ENCODE measurements at places on chromosomes 7 and 10. TPM values are rescaled to one million over a fixed set of nuclear protein-coding genes. Genes with fewer than 3 reads are reported as not detected.

GRCh38 chr10:132851451-132851850, 65.5 kb upstream of the NKX6-2 start:
- no peak overlapping the region for H3K4me3 ChIP-seq
- no peaks in the 10 kb centered on the region for H3K4me1 ChIP-seq
- no peaks in the 10 kb centered on the region for H3K36me3 ChIP-seq

GRCh38 chr10:70659306-70659705, 13.0 kb upstream of the ADAMTS14 start:
- no peak overlapping the region for H3K4me3 ChIP-seq
- H3K27ac ChIP-seq = no peak overlapping the region
- H3K36me3 ChIP-seq = no peaks in the 10 kb centered on the region
- H3K4me1 ChIP-seq = no peaks in the 10 kb centered on the region

DNA sequence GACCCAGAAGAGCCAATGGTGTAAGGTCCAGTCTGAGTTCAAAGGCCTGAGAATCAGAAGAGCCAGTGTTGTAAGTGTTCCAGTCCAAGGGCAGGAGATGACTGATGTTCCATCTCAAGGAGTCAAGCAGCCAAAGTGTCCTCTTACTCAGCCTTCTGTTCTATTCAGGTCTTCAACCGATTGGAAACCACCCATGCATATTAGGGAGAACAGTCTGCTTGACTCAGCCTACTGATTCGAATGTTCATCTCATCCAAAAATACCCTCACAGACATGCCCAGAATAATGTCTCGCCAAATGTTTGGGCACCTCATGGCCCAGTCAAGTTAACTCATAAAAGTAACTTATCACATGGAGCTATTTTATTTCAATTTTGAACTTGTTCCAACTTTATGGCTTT, 2.9 kb upstream of the WDFY4 start:
- no peak overlapping the region for H3K27ac ChIP-seq
- H3K4me3 ChIP-seq = no peak overlapping the region
- H3K27me3 ChIP-seq = no peaks in the 10 kb centered on the region
- no peak for DNase-seq

DNA sequence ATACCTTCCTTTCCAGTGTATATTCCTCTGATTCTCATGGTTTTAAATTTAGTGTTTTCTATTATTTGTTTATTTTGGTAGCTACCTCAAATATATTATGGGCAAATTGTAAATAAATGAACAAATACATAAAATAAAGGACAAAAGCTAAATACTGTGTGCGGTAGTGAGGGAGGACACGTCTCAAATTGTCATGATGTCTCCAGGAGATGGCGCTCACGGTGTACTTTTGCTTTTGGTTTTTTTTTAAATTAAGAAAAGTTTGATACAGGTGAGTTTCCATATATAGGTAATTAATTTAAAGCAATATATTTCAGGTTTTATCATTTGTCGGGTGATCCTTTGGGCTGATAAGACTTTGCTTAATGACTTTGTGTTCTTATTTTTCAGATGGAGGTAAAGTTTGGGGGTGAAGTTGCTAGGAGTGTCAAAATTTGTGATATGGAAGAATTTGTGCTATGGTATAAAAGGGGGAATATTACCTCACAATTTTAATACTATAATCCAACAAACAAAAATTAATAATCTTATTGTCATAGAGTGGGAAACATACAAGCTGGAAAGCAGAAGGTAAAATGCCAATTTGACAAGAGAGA, 68.4 kb upstream of the TMEM229A start:
- H3K4me3 ChIP-seq = no peak overlapping the region
- H3K27ac ChIP-seq = no peak overlapping the region
- no peaks in the 10 kb centered on the region for H3K36me3 ChIP-seq
- no peak for DNase-seq
- H3K4me1 ChIP-seq = no peaks in the 10 kb centered on the region
- H3K27me3 ChIP-seq = no peaks in the 10 kb centered on the region

GRCh38 chr7:16599860-16600259, 45.7 kb downstream of the ANKMY2 start:
- no peaks in the 10 kb centered on the region for H3K27me3 ChIP-seq
- no peaks in the 10 kb centered on the region for H3K4me1 ChIP-seq
- no peak overlapping the region for H3K4me3 ChIP-seq
- no peak for DNase-seq
- no peak overlapping the region for H3K27ac ChIP-seq

GRCh38 chr7:104980841-104981671, 32.9 kb upstream of the KMT2E start:
- no peaks in the 10 kb centered on the region for H3K36me3 ChIP-seq
- H3K4me3 ChIP-seq = no peak overlapping the region
- H3K27ac ChIP-seq = peak overlapping the region; percentile 98
- H3K4me1 ChIP-seq = peaks cover 16% of the 10 kb centered on the region

Gene NACAD
- total RNA-seq = not detected

Gene ZNF736
- total RNA-seq = 50.0 TPM

Gene ZMYND11
- total RNA-seq = 63.1 TPM

DNA sequence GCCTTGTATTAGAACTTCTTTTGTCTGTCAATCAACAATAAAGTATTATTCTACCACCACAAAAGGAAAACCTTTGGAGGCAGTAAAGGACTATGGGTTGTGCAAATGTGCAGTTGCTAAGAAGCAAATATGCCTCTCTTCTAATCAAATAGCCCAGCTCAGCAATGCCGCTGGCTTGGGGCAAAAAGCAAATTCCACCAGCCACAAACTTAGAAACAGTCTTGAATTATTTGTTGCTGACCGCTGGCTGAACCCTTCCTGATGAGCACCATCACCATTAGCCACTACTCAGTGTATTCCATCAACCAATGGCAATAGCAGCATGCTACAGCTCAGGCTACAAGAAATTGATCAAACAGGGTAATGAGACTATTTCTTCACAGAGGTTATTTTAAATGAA, 51.0 kb downstream of the SKAP2 start:
- H3K4me1 ChIP-seq = no peaks in the 10 kb centered on the region
- no peaks in the 10 kb centered on the region for H3K27me3 ChIP-seq
- DNase-seq = no peak
- no peaks in the 10 kb centered on the region for H3K36me3 ChIP-seq
- no peak overlapping the region for H3K4me3 ChIP-seq
- no peak overlapping the region for H3K27ac ChIP-seq

- H3K27ac ChIP-seq = no peak overlapping the region
- no peaks in the 10 kb centered on the region for H3K4me1 ChIP-seq
- no peak overlapping the region for H3K4me3 ChIP-seq
- DNase-seq = no peak
- H3K36me3 ChIP-seq = no peaks in the 10 kb centered on the region
These were observed 70.4 kb upstream of the CC2D2B start for GRCh38 chr10:95837356-95837776.

GRCh38 chr10:23490115-23490514, 51.2 kb downstream of the OTUD1 start:
- DNase-seq = no peak
- H3K27me3 ChIP-seq = no peaks in the 10 kb centered on the region
- no peaks in the 10 kb centered on the region for H3K36me3 ChIP-seq

DNA sequence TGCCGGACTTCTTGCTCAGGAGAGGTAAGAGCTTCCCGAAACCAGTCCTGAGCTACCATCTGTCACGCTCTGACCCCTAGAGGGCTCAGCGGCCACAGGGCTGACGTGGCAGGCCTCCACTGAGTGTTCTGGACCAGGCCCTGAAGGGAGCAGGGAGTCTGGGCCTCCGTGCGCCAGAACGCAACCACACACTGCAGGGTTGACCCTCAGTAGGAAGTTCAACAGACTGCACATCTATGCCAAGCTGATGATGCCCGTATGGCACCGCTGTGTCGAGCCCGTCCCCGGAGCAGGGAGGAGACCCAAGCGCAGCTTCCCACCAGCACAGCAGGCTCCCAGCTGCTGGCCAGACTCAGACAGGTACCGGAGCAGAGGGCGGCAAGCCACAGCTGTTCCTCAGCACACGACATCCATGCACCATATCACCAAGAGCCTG, 39.2 kb downstream of the CAMK2B start:
- DNase-seq = no peak
- H3K4me3 ChIP-seq = no peak overlapping the region
- no peaks in the 10 kb centered on the region for H3K36me3 ChIP-seq
- H3K27me3 ChIP-seq = no peaks in the 10 kb centered on the region
- H3K4me1 ChIP-seq = no peaks in the 10 kb centered on the region

GRCh38 chr7:75572396-75572795, 80.3 kb downstream of the SPDYE5 start:
- no peak overlapping the region for H3K27ac ChIP-seq
- H3K4me1 ChIP-seq = no peaks in the 10 kb centered on the region
- no peaks in the 10 kb centered on the region for H3K27me3 ChIP-seq
- DNase-seq = no peak
- H3K36me3 ChIP-seq = no peaks in the 10 kb centered on the region

Gene SKIDA1
- 0.45 TPM for total RNA-seq

DNA sequence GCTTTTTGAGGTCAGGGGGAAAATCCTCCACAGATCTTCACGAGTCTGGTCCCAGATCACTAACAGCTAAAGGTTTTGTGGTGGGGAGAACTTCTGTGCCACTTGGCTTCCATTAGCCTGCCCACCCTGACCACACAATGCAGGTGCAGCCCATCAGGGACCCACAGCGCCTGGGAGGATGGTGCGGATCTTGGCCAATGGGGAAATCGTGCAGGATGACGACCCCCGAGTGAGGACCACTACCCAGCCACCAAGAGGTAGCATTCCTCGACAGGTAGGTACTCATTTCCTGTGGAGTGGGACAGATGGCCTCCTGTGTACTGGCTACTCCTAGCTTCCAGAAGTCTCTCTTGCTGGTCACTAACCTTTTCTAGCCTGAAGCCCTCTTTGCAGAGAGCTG, 1.5 kb downstream of the FAM241B start:
- H3K36me3 ChIP-seq = no peaks in the 10 kb centered on the region
- DNase-seq = no peak
- no peaks in the 10 kb centered on the region for H3K27me3 ChIP-seq
- H3K4me1 ChIP-seq = peaks cover 13% of the 10 kb centered on the region
- H3K4me3 ChIP-seq = no peak overlapping the region

- no peak overlapping the region for H3K27ac ChIP-seq
- H3K4me1 ChIP-seq = peaks cover 8% of the 10 kb centered on the region
- DNase-seq = no peak
- no peak overlapping the region for H3K4me3 ChIP-seq
- H3K36me3 ChIP-seq = no peaks in the 10 kb centered on the region
- peaks cover 2% of the 10 kb centered on the region for H3K27me3 ChIP-seq
These were observed 17.6 kb upstream of the PAX2 start for GRCh38 chr10:100727808-100728207.

GRCh38 chr7:107007007-107007891, 37.3 kb upstream of the PRKAR2B start:
- no peak overlapping the region for H3K4me3 ChIP-seq
- H3K36me3 ChIP-seq = no peaks in the 10 kb centered on the region
- H3K27ac ChIP-seq = no peak overlapping the region
- no peaks in the 10 kb centered on the region for H3K27me3 ChIP-seq
- no peak for DNase-seq

- H3K4me3 ChIP-seq = no peak overlapping the region
- DNase-seq = no peak
- no peak overlapping the region for H3K27ac ChIP-seq
- H3K36me3 ChIP-seq = no peaks in the 10 kb centered on the region
- H3K4me1 ChIP-seq = no peaks in the 10 kb centered on the region
These were observed 63.3 kb downstream of the ZNF783 start for GRCh38 chr7:149325248-149325647.

DNA sequence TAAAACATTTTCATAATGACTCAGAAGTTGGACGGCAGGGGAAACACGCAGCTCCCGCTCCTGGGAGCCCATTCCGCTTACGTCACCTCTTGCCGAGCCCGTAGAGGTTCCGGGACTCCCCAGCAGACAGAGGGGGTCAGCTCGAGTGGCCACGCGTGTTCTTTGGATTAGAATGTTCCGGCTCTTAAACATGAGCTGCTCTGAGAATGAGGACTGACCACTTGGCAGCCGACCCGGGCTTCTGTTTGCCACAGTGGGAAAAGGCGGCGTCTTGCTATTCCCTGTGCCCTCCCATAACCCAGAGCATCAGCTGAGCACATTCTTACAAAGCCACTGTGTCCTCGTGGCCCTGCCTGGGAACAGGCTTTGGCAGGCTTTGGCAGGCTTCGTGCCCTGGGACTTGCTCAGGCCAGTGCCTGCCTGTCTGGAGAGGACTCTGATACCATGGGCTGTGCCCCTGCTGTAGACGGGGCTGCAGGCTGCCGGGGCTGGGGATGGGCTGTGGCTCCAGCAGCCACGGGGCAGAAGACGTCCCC, 40.1 kb downstream of the PFKP start:
- no peak for DNase-seq
- H3K27me3 ChIP-seq = no peaks in the 10 kb centered on the region
- no peak overlapping the region for H3K27ac ChIP-seq
- no peak overlapping the region for H3K4me3 ChIP-seq

DNA sequence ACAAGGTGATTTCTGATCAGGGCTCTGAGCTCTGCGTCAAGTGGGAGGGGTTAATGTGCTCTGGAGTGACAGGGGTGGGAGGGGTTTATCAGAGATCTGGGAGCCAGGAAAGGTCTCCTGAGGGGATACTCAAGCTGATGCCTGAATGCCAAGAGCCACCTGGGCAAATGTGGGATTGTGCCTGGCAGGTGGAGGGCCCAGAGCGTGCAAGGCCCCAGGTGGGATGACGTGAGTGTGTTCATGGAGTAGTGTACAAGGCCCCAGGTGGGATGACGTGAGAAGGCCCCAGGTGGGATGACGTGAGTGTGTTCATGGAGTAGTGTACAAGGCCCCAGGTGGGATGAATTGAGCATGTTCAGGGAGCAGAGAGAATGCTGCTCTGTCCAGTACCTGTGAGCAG, 610.3 kb downstream of the PTPRN2 start:
- H3K36me3 ChIP-seq = no peaks in the 10 kb centered on the region
- no peak overlapping the region for H3K4me3 ChIP-seq
- no peak for DNase-seq
- no peaks in the 10 kb centered on the region for H3K4me1 ChIP-seq

DNA sequence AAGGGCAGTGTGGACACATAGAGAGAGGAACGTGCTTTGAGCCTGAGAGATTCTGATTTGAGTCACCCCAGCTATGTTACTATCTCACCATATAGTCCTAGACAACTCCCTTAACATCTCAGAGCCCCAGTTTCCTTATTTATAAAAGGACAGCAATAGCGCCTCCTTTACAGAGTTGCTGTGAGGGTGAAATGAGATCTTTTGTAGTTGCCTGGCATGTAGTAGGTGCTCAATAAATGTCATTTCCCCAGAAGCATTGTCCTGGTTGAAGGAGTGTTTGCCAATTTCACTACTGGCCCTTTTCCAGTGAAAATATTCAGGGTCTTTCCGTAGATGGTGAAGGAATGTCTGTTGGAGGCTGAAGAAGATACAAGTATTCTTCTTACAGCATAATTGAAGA, 51.3 kb upstream of the FAM180A start:
- no peaks in the 10 kb centered on the region for H3K36me3 ChIP-seq
- no peak overlapping the region for H3K4me3 ChIP-seq
- H3K27me3 ChIP-seq = no peaks in the 10 kb centered on the region
- no peak for DNase-seq
- peaks cover 8% of the 10 kb centered on the region for H3K4me1 ChIP-seq
- H3K27ac ChIP-seq = no peak overlapping the region
